ENCODE measurements at places on chromosomes 11 and 22.

DNA sequence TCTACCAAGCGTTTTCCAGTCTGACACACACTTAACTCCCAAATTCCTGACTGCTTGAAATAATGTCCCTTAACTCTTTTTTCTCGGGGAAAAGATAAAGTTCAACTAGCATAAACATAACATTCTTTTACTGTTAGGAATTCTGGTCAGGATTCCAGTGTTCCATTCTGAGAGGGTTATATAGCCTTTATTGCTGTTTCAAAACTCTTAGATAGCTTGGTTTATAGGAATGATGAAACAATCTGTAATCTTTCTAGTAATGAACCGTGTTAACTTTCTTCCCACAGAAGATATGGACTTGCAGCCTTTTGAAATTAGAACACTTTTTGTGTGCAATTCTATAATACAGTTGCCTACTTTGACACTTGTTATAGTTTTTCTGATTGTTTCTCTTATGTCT is 8.6 kb downstream of the REXO2 start:
- DNase-seq, result no peak

GRCh38 chr11:30585125-30585891 is 845 bp downstream of the MPPED2 start:
- no peak for DNase-seq

- DNase-seq, result no peak
These were observed 21.3 kb downstream of the CBX7 start for GRCh38 chr22:39130892-39131855.

DNA sequence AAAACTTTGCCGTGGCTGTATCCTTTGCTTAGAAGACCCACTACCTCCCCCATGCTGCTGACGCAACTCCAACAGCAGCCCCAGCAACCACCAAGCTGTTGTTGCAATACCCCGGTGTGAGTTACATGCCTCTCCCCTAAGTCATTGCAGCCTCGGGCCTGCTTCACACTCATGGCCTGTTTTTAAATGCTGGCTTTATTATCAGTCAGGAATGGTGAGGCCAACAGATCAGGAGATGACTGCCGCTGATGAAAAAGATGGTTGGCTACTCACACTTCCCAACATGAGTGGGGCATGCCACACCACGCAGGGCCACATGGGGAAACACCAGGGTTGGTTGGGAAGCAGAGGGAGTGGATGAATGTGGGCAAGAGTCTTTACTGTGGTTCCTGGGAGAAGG is 171.5 kb upstream of the SYT13 start:
- no peak for DNase-seq

- no peak for DNase-seq
These were observed 622.1 kb downstream of the OPCML start for GRCh38 chr11:132910011-132910760.

GRCh38 chr22:27709919-27710675 is 91.5 kb downstream of the MN1 start:
- no peak for DNase-seq

- no peak for DNase-seq
These were observed 16.4 kb upstream of the RFPL3 start for GRCh38 chr22:32341122-32341740.

DNA sequence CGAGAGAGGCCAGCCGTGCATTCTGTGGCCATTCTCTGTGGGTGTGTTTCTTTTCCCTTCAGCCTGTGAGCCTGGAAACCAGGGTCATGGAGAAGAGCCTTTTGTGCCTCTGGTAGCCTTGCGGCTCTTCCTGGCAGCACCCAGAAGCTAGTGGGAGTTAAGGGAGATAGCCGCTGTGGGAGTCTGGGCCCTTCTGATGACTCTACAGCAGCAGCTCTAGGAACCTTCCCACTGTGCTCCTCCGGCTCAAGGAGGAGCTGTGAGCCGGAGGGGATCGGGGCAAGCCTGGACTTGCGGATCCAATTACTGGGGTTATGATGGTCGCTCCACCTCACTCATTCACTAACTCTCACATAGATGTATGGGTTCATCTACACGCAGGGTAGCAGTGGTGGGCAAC is 10.5 kb downstream of the GTPBP1 start:
- no peak for DNase-seq

DNA sequence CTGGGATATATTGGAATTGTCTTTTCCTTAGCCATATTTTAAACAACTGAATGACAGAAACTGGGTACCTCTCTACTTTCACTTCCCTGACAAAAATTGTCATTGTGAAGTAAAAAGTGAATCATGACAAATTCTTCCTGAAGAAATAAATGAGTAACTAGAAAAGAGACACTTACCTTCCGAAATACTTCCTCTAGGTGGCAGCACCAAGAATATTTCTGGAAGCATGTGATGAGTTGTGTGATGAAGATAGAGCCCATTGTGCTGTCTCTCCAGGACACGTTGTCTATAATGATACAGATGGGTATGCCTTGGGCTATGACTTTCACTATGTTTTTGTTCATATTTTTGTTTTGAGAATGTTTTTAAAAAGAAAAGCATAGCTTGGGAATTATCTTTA is 21.5 kb downstream of the CASP4 start:
- DNase-seq, result no peak

- no peak for DNase-seq
These were observed 40.2 kb downstream of the TSPAN18 start for GRCh38 chr11:44766972-44767278.

DNA sequence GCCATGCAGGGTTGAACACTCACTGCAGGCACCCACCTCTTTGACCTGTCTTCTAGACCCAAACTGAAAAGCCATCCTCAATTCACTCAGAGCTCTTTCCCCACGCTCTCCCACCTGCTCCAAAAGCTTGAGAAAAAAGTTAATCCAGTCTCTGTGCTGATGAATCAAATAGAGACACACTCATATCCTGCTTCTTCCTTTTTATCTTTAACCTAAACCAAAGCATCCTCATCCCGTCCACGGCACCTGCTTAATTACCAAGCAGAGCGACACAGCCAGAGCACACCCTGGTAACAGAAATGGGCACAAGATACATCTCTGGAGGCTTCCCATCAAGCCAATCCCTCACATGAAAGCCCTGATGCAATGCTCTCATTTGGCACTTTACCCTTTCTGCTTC is 102.6 kb downstream of the PLEKHA7 start:
- DNase-seq, result no peak

- DNase-seq, result no peak
These were observed 38.4 kb upstream of the PHF21A start for GRCh38 chr11:46159680-46160079.

DNA sequence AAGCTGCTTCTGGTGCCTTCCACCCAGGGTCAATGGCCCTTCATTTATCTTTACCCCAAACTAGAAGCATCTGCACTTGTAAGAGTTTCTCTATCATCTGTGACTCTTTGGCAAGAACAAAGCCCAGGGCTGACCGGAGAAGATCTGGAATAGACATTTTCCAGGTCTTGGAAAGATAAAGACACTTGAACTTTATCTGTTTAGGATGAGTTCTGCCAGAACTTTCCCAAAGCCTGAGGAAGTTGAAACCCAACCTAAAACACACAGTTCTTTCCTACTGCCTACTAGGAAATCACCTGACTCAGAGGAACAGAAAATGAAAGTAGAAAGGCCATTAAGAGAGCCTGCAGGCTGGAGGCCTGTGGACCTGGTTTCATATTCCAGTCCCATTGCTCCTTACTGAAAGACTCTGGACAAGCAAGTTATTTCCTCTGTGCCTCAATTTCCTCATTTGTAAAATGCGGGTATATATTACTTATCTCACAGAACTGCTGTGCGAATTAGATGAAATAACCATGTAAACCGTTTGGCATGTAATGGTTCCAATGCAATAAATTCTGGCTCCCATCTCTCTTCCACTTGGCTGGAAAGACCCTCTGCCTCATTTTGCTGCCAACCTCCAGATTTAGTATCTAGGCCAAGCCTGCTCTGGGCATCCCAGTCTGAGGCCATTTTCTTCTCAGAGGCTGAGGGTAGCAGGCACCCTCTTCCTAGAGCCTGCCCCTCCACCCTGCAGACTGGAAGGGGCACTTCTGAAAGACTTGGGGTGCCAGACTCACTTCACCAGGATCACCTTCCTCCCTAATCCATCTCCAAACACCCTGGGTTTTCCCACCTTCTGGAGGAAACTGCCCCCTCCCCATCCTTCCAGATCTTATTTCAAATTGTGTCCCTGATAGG is 1.2 kb downstream of the UBE2L6 start:
- no peak for DNase-seq

GRCh38 chr22:37746366-37747079 is 49.7 kb downstream of the TRIOBP start:
- no peak for DNase-seq

DNA sequence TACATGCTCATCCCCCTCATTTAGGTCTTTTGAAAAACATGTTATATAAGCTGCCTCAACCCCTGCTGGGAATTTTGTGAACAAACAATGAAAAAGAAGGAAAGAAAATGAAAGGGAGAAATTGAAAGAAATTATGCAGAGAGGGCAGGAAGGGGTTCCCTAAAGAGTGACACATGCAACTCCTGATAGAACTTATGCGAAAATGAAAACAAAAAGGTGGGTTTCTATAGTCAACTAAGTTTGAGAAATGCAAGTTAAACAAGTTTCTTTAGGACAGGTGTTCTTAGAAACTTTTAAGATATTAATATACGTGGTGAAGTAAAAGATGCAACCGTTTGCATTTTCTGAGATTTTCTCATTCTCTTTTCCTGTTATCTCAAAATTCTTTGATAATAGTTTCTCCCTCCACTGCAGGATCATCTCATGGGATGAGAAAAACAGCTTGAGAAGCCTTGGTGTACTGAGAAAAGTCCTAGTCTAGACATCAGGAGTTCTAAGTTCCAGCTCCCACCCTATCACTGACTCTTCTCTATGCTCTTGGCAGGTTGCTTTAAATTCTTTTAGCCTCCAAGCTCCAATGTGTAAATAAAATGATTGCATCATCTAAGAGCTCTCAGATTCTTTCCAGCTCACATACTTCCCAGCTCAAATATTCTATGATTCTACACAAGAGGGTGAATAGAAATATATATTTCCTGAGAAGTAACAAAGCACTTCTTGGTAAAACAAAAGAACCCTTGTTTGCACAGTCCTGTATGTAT is 109.2 kb downstream of the FAM76B start:
- DNase-seq, result no peak

GRCh38 chr11:933936-934335 is 8.3 kb downstream of the AP2A2 start:
- DNase-seq, result no peak

- no peak for DNase-seq
These were observed 1123.6 kb downstream of the DLG2 start for GRCh38 chr11:84503503-84503902.

DNA sequence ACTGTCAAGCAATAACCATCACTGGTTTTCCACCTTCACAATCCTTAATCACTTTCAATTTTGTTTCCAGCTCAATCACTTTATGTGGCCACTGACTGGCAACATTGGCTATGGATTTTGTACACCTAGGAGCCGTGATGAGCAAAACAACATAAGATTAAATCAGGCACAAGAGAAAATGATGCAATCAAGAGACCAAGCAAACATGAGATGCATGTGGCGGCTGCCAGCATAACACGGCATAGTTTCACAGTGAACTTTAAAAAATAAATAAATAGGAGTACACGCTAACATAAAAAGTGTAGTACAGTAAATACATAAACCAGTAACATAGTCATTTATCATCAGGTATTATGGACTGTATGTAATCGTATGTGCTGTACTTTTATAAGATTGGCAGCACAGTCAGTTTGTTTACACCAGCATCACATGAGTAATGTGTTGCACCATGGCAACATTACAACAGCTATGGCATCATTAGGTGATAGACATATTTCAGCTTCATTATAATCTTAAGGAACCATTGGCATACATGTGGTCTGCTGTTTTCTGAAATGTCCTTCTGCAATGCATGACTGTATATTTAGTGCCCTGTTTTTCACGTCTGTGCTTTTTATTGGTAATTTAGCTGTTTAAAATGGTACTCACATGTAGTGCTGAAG is 83.3 kb upstream of the PRDM11 start:
- no peak for DNase-seq

DNA sequence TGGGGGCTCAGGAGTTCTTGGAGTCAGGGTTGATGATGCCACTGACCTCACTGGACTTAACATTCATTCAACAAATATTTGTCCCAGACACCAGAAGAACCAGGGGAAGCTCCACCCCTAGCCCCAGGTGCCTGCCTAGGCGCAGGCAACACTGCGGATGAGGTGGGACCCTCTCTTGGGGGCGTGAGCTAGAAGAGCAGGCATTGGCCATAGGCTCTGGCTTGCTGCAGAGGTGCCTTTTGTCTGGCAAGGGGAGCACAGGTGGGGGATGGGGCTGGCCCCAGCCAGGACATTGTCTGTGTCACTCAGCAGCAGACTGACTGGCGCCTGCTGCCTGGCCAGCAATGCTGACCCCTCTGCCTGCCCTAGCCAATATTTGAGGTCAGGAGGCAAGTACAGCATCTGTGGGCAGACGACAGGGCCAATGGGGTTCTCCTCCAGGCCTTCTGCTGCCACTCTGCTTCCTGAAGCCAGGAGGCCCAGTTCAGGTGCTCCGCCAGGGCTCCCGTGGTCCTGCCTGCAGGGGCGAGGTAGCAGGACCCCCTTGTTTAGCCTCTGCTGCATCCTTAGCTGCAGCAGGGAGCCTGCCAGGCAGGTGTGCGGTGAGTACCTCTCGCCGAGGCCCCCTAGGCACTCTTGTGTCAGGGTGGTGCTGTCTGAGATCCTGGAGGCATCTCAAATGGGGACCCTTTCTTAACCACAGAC is 4.0 kb downstream of the LINC01488 start:
- DNase-seq, result no peak

DNA sequence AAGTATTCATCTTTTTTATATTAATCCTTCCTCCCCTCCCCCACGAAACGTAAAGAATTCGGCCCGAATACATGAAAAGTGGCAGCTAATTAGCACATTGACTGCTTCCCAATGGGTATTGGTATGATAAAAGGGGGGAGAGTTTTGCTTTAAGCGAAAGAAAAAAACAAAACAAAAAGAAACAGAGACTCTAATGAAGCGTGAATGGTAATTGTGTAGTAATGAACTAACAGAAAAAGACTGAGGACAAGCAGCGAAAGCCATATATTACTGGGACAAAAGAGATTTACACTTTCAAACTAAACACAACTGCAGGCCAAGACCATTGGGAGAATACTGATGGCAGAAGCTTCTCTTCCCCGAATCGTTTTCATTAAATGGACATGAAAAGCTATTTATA is 2.5 kb downstream of the DBX1 start:
- no peak for DNase-seq

DNA sequence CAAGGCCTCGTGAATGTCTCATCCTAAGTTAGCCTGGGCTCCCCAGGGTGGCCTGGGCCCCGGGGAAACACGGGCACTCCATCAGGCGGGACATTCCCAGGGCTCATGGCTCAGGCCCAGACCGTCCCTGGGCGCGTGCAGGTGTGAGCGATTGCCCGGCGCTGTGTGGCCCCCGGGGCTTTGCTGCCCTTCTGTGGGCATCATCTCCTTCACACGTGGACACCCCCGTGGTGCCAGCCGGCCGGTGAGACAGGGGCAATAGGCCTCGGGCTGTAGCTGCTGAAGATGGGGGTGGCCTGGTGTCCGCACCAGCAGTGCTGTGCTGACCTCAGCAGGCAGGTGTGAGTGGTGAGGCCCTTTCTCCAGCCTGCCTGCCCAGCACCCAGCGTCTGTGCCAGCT is 4.6 kb upstream of the SELENOO start:
- no peak for DNase-seq

Measured in activated T-helper 1 cell treated with anti-CD3 and anti-CD28 coated beads, Interleukin-2, amount 50 U/mL, for 16 hours (primary cell).